Kidney (tissue), 22 donors: ENCODE measurements at places on chromosomes 7 and 10.
A peak's percentile ranks its signal among the peaks of the same experiment; 100 is the strongest.

DNA sequence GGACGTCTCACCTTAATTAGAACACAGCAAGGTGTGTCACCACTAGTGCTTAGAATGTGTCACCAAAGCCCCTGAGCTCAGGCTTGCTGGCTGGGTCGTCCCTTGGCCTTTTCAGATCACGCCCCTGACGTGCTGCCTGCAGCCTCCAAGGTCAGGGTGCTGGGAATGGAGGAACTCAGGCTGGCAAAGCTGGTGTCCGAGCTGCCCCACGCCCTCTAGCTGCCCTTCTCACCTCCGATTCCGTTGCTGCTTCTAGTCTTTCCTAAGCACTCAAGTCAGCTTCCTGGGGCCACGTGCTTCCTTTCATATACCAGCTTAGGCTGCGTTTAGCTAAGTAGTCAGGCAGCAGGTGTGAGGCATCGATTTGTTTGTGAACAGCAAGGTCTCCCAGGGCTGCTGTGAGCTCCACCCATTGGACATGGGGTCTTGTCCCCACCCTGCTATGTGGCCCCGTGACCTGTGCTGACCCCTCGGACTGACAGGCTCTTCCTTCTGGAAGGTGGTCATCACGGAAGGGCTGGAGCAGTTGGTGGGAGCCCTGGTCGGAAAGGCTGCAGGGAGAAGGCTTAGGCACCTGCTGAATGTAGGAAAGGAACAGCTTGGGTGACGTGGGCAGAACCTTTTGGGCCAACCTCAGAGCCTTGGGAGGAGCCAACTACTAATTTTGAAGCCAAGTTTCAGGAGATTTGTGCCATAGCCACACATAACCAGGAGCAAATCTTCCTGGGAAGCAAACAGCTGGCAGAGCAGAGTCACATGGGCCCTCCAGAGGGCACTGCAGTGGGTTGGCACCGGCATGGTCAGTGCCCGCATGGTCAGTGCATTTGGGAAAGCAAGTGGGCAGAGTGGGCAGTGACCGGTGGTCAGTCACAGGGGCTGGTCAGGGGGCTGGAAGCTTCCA is 28.8 kb downstream of the VIPR2 start:
- no peaks in the 10 kb centered on the region for H3K4me1 ChIP-seq
- H3K36me3 ChIP-seq, result no peaks in the 10 kb centered on the region
- H3K27ac ChIP-seq, result no peak overlapping the region
- no peak overlapping the region for H3K4me3 ChIP-seq

DNA sequence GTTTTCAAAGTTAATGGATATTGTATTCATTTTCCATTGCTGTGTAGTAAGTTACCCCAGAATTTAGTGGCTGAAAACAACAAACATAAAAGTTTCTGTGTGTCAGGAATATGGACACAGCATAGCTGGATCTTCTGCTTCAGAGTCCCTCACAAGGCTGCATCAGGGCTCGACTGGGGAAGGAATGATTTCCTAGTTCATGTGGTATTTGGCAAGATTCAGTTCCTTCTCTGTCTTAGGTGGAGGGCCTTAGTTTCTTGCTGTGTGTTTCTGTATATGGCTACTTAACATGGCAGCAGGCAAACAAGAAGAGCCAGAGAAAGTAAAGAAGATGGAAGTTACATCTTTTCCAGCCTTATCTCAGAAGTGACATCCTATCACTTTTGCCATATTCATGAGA is 51.1 kb downstream of the TPST1 start:
- DNase-seq, result no peak
- no peaks in the 10 kb centered on the region for H3K27me3 ChIP-seq
- no peak overlapping the region for H3K27ac ChIP-seq

GRCh38 chr7:43300121-43300520 is 187.7 kb downstream of the HECW1 start:
- no peak overlapping the region for H3K4me3 ChIP-seq
- DNase-seq, result no peak
- no peak overlapping the region for H3K27ac ChIP-seq
- no peaks in the 10 kb centered on the region for H3K36me3 ChIP-seq
- H3K4me1 ChIP-seq, result no peaks in the 10 kb centered on the region

GRCh38 chr7:133784486-133785001 is 342.6 kb upstream of the LRGUK start:
- no peaks in the 10 kb centered on the region for H3K36me3 ChIP-seq
- no peak for DNase-seq
- H3K27ac ChIP-seq, result no peak overlapping the region
- H3K4me1 ChIP-seq, result no peaks in the 10 kb centered on the region

DNA sequence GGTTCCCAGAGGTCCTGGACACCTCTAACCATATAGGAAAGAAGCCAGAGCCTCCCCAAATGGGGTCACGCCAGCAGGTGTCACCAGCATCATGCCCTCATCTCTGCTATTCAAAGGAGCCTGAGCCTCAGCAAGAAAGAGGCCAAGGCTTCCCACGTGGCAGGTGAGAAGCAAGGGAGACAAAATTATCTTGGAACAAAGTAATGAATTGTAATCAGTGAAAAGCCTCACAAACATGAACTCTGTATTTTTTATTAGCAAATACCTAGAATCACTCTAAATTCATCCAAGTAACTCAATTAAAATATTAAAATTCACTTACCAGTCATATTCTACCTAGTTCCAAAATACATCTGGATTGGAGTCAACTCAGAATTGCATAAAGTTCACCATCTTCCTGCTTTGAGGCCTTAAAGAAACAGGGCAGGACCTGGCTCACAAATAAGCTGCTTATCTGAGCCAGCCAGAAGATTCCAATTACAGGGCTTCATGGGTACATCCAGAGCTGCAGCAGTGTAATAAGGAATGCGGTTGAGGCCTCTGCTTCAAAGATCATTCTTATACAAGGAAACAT is 68.7 kb downstream of the SGMS1 start:
- peaks cover 23% of the 10 kb centered on the region for H3K4me1 ChIP-seq
- H3K4me3 ChIP-seq, result no peak overlapping the region
- no peaks in the 10 kb centered on the region for H3K36me3 ChIP-seq
- H3K27ac ChIP-seq, result peak overlapping the region; percentile 14
- H3K27me3 ChIP-seq, result no peaks in the 10 kb centered on the region
- no peak for DNase-seq

DNA sequence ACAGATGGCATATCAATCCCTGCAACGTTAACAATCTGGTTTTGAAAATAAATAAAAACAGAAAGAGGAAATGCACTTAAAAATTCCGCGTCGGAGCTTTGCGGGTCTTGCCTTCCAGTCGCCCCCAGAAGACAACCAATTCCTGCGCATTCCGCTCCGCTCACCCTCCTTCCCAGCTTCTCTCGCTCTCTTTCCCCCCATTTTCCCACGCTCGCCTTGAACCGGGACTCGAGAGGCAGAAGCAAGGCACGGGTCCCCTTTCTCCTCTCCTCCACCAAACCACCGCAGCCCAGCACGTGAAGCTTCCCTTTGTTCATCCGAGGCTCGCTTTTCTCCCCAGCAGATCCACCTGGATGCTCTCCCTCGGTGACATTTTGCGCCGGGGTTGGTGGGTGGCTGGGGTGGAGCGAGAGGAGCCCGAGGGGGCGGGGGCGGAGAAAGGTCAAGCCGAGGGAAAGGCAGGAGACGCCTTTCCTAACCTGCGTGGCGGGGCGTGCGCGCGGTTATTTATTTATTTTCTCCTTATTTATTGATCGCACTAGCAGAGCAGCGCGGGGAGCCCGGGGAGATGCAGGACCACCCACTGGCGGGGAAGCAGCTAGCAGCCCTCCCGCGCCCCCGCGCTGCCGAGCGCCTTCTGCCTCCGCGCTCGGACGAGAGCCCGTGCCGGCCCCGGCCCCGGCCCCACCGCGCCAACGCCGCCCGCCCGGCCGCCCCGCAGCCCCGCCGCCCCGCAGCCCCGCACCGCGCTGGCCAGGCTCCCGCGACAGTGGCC is at the start of gene KCND2:
Gene KCND2 (plus strand): TSS at position 475 of the 775 bp plus-strand sequence.
- DNase-seq, result peak; percentile 55
- H3K4me1 ChIP-seq, result peaks cover 5% of the 10 kb centered on the region
- H3K36me3 ChIP-seq, result no peaks in the 10 kb centered on the region
- H3K27me3 ChIP-seq, result no peaks in the 10 kb centered on the region
- H3K4me3 ChIP-seq, result peak within 1 kb of the TSS; percentile 66

DNA sequence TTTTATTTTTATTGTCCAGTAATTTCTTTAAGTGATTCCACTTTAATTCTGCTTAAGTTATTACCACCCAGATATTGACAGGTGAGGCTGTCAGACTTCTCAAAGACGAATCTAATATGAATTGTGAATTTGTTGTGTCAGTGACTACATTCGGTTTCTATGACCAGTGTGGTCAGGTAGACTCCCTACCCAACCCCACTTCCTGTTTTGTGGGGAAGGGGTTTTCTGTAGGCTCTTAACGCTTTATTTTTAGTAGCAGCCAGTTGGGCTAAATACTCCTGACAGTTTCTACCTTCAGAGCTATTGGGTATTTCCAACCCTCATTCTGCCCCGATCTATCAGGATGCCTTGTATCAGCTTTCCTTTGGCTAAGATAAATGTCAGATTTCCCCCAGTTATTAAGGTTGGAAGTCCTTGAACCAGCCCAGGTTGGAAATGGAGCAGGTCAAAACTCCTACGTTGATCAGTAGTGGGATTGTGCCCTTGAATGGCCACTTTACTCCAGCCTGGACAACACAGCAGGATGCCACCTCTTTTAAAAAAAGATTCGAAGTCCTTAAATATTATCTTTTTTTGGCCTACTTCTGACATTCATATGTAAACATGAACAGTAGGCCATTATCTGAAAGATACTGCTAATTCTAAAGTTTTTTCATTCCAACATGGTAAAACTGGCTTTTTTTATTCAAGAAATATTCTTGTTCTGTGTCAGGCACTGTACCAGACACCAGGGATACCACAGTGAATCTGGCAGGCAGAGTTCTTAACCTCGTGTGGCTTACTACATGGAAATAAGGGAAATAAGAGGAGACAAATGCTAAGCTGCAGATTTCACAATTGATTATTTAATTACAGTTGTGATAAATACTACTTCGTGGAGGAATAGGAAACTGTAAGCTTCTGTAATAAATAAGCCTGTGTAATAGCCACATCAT is 133.3 kb upstream of the SAMD8 start:
- H3K27me3 ChIP-seq, result no peaks in the 10 kb centered on the region
- no peaks in the 10 kb centered on the region for H3K4me1 ChIP-seq
- H3K4me3 ChIP-seq, result no peak overlapping the region

- H3K4me3 ChIP-seq, result no peak overlapping the region
- H3K27me3 ChIP-seq, result no peaks in the 10 kb centered on the region
- H3K36me3 ChIP-seq, result no peaks in the 10 kb centered on the region
- no peak overlapping the region for H3K27ac ChIP-seq
- no peak for DNase-seq
Measured at GRCh38 chr7:105448181-105448580, 59.5 kb upstream of the SRPK2 start.

GRCh38 chr10:133445751-133446708 is 7.7 kb upstream of the SCART1 start:
- H3K27ac ChIP-seq, result no peak overlapping the region
- no peaks in the 10 kb centered on the region for H3K36me3 ChIP-seq
- no peaks in the 10 kb centered on the region for H3K4me1 ChIP-seq
- DNase-seq, result no peak

- H3K27me3 ChIP-seq, result no peaks in the 10 kb centered on the region
- no peak overlapping the region for H3K27ac ChIP-seq
- H3K36me3 ChIP-seq, result no peaks in the 10 kb centered on the region
- no peak overlapping the region for H3K4me3 ChIP-seq
- H3K4me1 ChIP-seq, result no peaks in the 10 kb centered on the region
Measured at GRCh38 chr7:131879424-131879823, 323.0 kb upstream of the PODXL start.

DNA sequence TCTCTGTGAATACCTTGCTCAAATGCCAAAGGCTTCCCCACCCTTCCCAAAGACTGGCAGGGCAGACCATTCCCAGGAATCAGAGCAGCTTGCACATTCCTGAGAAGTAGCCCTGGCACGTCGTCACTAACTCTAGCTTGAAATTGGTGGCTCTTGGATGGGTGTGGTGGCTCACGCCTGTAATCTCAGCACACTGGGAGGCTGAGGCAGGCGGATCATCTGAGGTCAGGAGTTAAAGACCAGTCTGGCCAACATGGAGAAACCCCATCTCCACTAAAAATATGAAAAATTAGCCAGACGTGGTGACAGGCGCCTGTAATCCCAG is 108.2 kb upstream of the MPP7 start:
- no peak overlapping the region for H3K4me3 ChIP-seq
- H3K36me3 ChIP-seq, result no peaks in the 10 kb centered on the region
- H3K27me3 ChIP-seq, result no peaks in the 10 kb centered on the region
- no peaks in the 10 kb centered on the region for H3K4me1 ChIP-seq

GRCh38 chr10:69757553-69758309 is 44.0 kb upstream of the COL13A1 start:
- no peaks in the 10 kb centered on the region for H3K36me3 ChIP-seq
- no peak overlapping the region for H3K4me3 ChIP-seq
- H3K27ac ChIP-seq, result no peak overlapping the region
- H3K4me1 ChIP-seq, result no peaks in the 10 kb centered on the region
- peak; percentile 74 for DNase-seq
- H3K27me3 ChIP-seq, result no peaks in the 10 kb centered on the region

DNA sequence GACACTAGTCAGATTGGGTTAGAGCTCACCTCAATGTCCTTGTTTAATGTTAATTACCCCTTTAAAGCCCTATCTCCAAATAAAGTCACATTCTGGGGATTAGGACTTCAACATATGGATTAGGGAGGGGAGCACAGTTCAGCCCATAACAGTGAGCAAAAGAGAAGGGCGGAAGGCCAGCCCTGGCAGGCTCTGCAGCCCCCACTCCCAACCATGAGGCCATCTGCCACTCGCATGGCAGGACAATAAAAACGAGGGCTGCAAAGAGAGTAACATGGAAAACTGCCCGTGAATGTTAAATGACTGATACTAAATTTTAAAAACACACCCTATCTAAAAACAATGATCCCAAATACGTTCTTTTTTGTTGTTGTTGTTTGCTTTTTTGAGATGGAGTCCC is 38.7 kb downstream of the RGS10 start:
- H3K4me3 ChIP-seq, result no peak overlapping the region
- DNase-seq, result no peak
- H3K27ac ChIP-seq, result no peak overlapping the region
- H3K4me1 ChIP-seq, result no peaks in the 10 kb centered on the region
- H3K27me3 ChIP-seq, result no peaks in the 10 kb centered on the region

- no peak for DNase-seq
- H3K36me3 ChIP-seq, result no peaks in the 10 kb centered on the region
- H3K4me1 ChIP-seq, result no peaks in the 10 kb centered on the region
- no peak overlapping the region for H3K4me3 ChIP-seq
- H3K27me3 ChIP-seq, result no peaks in the 10 kb centered on the region
Measured at GRCh38 chr7:43873300-43873699, 4.0 kb upstream of the MRPS24 start.

DNA sequence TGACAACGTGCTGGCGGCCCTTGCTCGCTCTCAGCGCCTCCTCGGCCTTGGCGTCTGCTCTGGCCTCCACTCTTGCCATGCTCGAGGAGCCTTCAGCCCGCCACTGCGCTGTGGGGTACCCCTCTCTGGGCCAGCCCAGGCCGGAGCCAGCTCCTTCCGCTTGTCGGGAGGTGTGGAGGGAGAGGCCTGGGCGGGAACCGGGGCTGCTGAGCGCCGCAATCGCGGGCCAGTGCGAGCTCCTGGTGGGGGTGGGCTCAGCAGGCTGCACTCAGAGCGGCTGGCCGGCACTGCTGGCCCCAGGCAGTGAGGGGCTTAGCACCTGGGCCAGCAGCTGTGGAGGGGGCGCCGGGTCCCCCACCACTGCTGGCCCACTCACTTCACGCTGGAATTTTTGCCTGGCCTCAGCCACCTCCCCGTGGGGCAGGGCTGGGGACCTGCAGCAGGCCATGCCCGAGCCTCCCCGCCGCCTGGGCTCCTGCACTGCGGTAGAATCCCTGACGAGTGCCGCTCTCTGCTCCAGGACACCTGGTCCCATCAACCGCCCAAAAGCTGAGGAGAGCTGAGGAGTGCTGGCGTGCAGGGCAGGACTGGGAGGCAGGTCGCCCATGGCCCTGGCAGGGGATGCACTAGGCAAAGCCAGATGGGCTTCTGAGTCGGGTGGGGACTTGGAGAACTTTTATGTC is 372.2 kb upstream of the NRG3 start:
- no peaks in the 10 kb centered on the region for H3K4me1 ChIP-seq
- no peaks in the 10 kb centered on the region for H3K36me3 ChIP-seq
- H3K27me3 ChIP-seq, result no peaks in the 10 kb centered on the region
- H3K4me3 ChIP-seq, result no peak overlapping the region
